ENCODE measurements at places on chromosomes 13 and 19.

GRCh38 chr13:73040484-73040883 lies 18.3 kb upstream of the KLF5 start:
- no peak for DNase-seq

DNA sequence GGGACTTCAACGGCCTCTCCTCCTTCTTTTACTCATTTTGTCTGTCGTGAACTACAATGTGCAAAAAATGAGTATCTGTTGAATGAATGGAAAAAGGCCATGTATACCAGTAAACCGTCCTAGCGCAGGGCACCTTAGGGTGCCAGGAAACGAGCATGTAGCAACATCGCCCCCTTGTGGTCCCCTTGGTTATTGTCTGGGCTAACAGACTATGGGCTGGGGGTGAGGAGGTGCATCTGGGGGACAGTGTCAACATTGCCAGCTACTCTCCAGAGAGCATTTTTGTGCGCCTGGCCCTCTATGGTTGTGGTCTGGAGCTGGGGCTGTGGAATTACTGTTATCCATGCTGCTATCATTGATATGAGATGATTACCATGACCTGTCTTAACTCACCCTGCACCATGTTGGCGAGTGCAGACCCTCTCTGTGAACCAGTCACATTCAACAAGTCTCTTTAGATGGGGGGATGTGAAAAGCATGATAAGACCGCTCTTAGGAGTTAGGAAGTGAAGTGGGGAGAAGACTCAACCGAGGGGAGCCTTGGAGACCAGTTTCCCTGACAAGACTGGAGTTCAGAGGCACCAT lies 22.8 kb upstream of the SIGLEC11 start:
- peak; percentile 81 for DNase-seq

- DNase-seq = no peak
These were observed 6.9 kb downstream of the SUGP2 start for GRCh38 chr19:19026299-19026971.

- DNase-seq = no peak
These were observed 369.3 kb downstream of the DLEU7 start for GRCh38 chr13:50474088-50474662.

- DNase-seq = no peak
These were observed 130.7 kb upstream of the SGCG start for GRCh38 chr13:23050126-23050525.

- DNase-seq = no peak
These were observed 10.3 kb downstream of the PALM start for GRCh38 chr19:718991-719512.

DNA sequence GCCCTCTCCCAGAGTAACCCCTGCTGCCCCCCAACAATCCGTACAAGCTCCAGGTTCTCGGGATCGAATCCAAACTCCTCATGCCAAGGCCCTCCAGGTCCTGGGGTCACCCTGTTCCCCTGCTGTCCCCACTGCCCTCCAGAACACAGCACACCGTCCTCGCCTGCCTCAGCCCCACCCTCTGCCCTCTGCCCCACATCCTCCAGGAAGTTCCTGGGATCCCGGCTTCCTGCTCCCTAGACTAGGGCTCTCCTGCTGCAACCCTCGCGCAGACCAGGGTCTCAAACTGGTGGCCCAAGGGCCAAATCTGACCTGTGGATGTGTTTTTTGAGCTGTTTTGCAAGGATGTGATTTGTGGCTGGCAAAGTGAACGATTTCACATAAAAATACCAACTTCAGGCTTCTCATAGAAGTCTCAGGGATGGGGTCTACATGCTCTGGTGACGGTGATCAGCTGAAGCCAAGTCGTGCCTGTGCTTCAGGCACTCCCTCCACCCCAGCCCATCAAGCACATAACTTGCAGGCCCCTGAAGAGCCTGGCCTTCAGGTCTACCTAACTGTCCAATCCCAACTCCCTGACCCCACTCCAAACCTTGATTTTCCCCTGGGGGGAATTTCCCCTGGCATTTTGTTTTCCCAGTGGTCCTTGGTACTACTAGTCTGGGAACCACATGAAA lies 1.8 kb downstream of the RABAC1 start:
- no peak for DNase-seq

GRCh38 chr13:84951128-84951527 lies 848.1 kb downstream of the SLITRK6 start:
- no peak for DNase-seq

- no peak for DNase-seq
These were observed at the start of gene FPR2 for GRCh38 chr19:51760697-51761356. Gene FPR2, plus strand, starts transcription at chr19:51761180. Its CDS starts 7,479 bp downstream, at chr19:51768659.

- DNase-seq = no peak
These were observed 245.2 kb upstream of the DACH1 start for GRCh38 chr13:72112216-72112615.

GRCh38 chr19:45769821-45770191 lies 754 bp upstream of the SIX5 start:
- no peak for DNase-seq

DNA sequence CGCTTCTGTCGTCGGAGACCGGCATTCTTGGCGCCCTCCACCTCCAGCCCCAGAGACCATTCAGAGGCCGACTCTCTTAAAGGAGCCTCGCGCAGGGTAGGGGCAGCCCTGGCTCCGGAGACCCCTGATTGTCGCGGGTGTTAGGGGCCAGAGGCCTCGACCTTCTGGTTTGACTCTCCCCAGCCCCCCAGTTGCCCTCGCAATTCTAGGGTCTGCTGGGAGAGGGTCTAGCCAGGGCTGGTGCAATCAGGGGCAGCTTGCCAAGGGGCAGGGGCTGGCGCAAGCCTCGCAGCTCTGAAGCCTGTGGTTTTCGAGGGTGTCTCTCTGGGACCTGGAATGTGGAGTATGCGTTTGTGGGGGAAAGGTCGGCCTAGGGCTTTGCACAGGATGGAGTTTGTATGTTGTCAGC lies 1.6 kb upstream of the SLC7A10 start:
- DNase-seq = no peak

- DNase-seq = no peak
These were observed 71.2 kb downstream of the GNG7 start for GRCh38 chr19:2631213-2631821.

DNA sequence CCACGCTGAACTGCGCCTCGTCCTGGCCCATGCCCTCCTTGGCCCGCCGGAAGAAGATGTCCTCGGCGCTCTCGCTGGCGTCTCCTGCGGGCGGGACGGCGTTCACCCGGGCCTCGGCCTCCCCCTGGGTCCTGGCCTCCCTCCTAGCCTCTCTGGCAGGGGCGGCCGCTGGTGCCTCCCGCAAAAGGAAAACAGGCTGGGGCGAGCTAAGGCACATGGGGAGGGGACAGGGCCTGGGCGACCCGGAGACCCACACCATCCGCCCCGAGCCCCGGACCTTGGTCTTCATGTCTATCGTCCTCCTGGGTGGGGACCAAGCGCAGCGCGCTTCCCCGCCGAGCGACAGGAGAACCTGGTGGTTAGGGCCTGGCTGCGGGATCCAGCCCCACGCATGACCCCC lies 5.7 kb upstream of the TBXA2R start:
- no peak for DNase-seq
